ENCODE measurements at places on chromosomes 13 and 19.

DNA sequence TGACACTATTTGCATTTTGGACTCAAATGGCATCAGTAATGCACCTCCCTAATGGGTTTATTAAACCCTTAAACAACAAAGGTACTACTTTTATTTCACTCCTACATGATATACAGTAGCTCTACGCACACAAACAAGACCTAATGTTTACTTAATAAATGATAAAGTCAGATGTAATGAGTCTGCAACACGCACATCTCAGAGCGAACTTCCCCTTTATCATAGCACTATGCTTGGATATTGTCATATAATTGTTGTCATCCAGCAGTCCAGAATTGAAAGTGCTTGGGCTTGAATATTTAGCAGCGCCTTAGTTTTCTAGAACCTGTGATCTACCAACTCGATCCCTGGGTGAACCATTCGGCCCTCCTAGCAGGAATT, 772 bp downstream of the PARP4 start:
- DNase-seq, result no peak

DNA sequence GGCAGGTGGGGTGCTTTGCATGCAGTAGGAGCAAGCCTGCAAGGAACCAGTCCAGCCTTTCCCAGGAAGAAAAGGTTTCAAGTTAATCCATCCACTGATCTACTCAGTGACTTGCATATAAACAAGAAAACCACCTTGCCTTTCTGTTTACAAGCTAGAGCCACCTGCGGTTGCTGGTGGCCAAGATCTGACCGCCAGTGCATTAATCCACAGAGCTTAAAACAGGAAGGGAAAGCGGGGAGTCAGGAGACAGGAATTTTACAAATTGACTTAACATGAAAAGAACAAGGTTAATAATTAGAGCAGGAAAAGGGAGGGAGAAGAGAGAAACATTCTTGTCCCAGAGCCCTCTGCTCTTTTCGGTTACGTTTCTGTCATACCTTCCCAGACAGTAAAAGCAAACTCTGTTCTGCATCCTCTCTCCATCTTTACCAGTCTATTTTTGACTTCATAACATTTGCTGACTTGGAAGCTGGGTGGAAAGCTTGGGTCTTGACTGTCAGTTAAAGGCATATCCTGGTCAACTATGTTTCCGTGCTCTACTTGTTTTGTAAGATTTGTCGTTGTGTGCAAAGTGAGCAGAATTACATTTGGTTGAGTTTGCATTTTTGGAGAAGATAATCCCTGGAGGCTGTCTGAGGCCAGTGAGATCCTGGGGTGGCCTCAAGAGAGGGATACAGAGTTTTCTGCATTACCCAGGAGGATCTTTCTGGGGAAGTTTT, 760.6 kb downstream of the EFNB2 start:
- DNase-seq, result no peak

GRCh38 chr13:77898097-77898496, 20.5 kb downstream of the EDNRB start:
- no peak for DNase-seq

DNA sequence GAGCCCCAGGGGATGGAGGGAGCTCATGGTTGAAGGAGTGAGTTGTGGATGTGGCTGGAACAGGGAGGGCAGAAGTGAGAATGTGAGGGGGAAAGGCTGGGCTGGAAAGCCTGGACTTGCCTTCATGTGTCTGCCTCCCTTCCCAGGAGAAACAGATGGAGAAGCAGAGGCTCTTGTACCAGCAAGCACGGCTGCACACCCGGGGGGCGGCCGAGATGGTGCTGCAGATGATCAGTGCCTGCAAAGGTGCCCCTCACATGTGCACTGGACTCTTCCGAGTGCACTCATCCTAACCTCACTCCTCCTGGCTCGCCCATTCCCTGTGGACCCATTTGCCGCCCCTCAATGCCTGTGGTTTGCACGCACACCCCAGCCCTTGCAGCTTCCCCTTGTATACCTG, 83.2 kb downstream of the MAP4K1 start:
- DNase-seq, result no peak

GRCh38 chr13:38483623-38484022, 134.0 kb downstream of the UFM1 start:
- peak; percentile 19 for DNase-seq

GRCh38 chr19:19296953-19297689, 23.2 kb downstream of the SUGP1 start:
- DNase-seq, result no peak

- no peak for DNase-seq
Observed at GRCh38 chr19:17467471-17468301, 2.6 kb upstream of the SLC27A1 start.

DNA sequence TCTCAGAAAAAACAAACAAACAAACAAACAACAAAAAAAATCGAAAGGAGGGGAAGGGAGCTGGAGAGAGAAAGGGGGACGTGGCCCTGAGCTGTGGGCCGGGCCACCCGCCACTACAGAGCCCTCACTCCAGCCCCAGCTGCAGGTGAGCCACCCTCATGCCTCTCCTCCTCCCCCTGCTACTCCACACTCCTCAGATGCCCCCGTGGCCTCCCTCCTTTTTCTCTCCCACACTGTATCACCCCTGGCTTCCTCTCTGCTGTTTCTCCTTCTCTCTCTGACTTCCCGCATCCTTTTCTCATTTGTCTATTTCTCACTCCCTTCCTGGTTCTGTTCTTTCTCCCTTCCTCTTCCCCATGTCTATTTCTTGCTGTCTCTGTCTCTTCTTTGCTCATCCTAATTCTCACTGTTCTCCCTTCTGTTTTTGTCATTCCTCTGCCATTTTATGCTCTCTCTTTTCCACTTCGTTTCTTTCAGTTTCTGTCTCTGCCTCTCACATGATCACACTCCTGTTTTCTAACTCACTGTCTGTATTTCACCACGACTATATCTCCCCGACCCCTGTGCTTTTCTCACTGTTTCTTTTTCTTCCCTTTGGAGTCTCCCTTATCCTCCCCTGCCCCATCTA, 2.7 kb downstream of the KLK2 start:
- no peak for DNase-seq

GRCh38 chr13:106104281-106104901, 431.1 kb downstream of the EFNB2 start:
- peak; percentile 58 for DNase-seq

DNA sequence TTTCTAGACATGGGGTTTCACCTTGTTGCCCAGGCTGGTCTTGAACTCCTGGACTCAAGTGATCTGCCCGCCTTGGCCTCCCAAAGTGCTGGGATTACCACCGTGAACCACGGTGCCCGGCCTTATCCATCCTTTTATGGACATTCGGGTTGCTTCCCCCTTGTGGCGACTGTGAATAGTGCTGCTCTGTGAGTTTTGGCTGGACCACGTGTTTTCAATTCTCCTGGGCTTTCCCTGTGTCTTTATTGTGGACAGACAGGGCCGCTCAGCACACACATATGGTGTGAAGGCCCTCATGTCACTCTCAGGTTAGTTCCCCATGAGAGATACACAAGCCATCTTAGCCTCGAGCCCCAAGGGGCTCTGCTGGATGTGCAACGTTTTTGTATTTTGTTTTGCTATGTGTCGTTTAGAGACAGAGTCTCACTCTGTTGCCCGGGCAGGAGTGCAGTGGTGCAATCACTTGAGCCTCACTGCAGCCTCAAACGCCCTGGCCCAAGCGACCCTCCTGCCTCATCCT, 40.5 kb downstream of the MAU2 start:
- DNase-seq, result peak; percentile 91

DNA sequence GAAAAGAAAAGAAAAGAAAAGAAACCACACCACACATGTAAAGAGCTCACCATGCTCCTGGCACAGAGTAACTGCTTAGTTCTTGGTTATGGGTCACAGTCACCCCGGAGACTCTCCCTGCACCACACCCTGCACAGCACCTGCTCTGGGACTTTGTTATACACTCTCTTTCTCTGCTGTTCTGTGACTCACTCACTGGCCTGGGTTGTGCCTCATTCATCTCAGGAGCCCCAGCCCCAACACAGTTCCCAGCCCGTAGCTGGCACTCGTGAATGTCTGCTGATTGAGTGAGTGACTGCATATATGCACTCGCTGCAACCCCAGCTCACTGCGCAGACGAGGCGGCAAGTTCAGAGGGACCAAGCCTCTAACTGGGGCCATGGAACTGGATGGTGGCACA, 22.9 kb upstream of the ZNF507 start:
- DNase-seq, result no peak

All from MV-4-11 (cell line).